AG04450 (cell line): ENCODE measurements at places on chromosomes 2 and 18.

DNA sequence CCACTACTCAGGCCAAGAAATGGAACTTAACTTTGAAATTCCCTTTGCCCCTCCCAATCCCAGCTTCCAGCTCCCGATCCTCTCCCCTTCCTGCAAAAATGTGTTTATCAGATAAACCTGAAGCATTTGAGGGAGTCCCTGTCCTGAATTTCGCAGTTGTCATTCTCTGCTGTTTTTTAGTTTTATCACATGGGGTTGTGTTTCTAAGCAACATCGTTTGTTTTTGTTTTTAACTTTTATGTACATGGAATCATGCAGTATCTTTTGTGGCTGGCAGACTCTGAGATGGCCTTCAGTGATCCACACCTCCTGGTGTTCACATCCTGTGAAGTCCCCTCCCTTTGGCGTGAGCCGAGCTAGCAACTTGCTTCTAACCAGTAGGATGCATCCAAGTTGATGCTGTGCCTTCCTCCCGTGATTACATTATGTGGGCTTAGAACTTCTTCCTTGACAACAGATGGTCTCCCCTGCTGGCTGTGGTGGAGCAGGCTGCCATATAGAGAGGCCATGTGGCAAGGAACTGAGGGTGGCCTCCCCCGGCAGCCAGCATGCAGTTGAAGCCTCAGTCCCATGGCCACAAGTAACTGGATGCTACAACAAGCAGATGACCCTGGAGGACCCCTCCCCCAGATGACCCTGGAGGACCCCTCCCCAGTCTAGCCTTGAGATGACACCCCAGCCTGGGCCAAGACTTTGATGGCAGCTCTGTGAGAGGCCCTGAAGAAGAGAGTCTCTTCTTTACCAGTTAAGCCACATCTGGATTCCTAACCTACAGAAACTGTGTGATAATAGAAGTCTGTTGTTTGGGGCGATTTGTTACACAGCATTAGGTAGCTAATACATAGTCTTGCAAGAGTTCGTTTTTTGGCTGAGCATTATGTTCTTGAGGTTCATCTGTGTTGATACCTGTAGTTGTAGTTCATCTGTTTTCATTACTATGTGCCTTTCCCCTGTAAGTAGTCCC is 27.7 kb downstream of the SH3BP4 start:
- DNase-seq: no peak

- DNase-seq: peak; percentile 37
Observed at GRCh38 chr18:54983041-54983686, 23.9 kb upstream of the CCDC68 start.

DNA sequence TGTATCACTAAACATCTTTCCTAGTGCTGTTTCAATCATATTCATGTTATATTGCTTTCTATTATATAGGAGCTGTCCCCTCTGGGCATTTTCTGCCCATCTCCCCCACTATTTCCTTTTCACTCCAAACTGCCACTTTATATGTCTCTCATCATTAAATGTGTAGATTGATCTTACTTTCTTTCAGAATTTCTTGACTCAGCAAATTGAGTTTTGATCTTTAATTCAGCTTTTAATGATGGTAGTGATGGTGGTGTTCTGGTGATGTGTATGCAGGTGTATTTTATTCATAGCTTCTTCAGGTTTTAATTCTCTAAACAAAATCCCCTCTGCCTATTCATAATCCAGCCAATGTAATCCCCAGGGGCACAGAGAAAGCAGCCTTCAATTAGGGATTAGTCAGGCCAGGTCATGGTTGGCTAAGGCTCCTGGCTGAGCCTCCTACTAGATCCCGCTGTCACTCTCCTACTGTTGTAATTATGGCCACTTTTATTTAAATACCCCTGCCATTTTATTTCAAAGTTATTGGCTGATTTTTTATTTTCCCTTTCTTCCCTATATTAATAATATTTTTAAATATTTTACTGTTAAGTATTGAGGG is 325.4 kb downstream of the SPAG16 start:
- DNase-seq: no peak

- no peak for DNase-seq
Observed at GRCh38 chr2:189601043-189601442, 20.5 kb upstream of the SLC40A1 start.

- DNase-seq: no peak
Observed at GRCh38 chr2:169072163-169072925, 3.0 kb downstream of the DHRS9 start.

- DNase-seq: no peak
Observed at GRCh38 chr2:142778289-142778688, 99.2 kb upstream of the KYNU start.

- DNase-seq: no peak
Observed at GRCh38 chr2:71576541-71576940, 123.2 kb downstream of the DYSF start.

DNA sequence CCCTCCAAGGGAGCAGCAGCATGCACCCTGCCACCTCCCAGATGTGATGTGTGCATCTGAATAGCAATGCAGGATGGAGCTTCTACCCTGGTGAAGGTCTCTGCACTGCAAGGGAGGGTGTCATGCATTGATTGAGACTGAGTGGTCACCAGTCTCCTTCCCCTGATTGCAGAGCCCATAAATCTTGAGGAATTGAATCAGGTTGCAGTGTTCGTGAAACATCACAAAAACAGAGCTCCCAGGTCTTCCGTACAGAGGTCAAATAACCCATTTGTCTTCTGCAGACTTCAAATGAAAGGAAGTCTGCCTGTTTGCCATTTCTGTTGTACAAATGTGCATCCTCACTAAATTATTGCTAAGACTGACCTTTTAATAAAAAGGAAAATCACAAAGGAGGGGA is 136.8 kb downstream of the WDSUB1 start:
- no peak for DNase-seq

- DNase-seq: no peak
Observed at GRCh38 chr2:127575185-127575765, 39.8 kb downstream of the MYO7B start.

GRCh38 chr2:43759195-43759594 is 14.6 kb upstream of the DYNC2LI1 start:
- no peak for DNase-seq

GRCh38 chr2:143779021-143779420 is 649.8 kb downstream of the ARHGAP15 start:
- no peak for DNase-seq

GRCh38 chr2:227759411-227760118 is 13.9 kb downstream of the SCYGR8 start:
- no peak for DNase-seq

GRCh38 chr2:33130544-33130943 is 183.8 kb downstream of the LTBP1 start:
- DNase-seq: no peak

DNA sequence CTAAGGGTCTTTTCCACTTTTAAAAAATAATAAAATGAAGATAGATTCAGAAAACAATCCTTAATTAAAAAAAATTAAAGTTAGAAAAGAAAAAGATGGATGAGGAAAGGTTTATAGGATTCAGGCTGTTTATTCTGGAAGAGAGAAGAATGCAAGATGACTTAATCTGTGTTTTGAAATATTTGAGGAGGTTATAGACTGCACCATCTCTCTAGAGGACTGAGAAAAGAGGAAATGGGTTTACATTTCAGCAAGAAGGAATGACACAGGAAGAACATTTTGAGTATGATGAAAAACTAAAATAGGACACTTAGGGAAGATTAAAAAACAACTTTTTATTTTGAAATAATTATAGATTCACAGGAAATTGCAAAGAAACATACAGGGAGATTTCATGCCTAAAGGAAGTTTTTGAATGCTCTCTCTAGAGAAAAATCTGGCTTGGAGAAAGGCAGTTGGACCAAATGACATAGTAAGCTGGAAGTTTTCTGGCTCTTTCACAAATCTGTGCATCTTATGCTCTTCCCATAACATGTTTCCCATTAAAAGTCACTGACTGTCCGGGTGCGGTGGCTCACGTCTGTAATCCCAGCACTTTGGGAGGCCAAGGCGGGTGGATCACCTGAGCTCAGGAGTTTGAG is 75.0 kb downstream of the CERS6 start:
- DNase-seq: no peak

DNA sequence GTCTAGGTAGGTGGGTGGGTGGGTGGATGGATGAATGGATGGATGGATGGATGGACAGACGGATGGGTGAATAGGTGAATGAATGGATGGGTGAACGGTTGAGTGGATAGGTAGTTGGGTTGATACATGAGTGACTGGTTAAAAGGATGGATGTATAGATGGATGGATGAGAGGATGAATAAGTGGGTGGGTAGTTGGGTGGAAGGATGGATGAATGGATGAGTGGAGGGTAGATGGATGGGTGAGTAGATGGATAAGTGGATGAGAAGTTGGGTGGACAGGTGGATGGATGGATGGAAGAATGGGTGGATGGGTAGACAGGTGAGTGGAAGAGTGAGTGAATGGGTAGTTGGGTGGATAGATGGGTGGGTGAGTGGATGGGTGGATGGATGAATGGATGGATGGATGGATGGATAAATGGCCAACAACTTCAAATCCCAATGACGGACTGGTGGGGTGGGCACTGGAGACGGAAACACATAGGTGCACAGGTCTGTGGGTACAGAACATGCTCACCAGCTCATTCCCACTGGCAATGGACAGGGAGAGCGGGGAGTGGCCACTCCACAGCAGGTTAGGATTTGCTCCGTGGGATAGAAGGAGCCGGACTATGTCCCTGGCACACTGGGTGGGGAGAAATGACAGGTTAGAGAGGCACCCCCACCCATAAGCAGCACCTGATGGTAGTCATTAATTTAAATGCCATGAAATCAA is 48.8 kb downstream of the ANKMY1 start:
- DNase-seq: no peak

- DNase-seq: peak; percentile 20
Observed at GRCh38 chr2:133422931-133423351, 145.3 kb downstream of the NCKAP5 start.

DNA sequence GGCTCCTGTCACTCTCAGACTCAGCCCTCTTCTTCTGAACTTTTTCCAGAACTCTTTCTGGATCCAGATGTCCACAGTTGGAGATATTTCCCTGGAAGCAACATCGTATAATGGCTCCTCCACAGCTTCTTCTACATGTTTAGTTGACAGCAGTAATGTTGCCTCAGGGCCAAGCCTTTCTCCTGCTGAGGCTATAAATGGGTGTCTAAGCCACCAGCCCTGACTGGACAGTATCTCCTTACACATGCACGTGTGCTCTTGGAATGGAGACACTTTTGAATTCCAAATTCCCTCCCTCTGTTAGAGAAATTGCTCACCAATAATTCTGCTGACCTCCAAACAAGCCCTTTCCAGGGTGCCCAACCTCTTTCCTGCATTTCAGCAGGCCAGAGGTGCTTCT is 156.2 kb upstream of the PIK3C3 start:
- DNase-seq: no peak

DNA sequence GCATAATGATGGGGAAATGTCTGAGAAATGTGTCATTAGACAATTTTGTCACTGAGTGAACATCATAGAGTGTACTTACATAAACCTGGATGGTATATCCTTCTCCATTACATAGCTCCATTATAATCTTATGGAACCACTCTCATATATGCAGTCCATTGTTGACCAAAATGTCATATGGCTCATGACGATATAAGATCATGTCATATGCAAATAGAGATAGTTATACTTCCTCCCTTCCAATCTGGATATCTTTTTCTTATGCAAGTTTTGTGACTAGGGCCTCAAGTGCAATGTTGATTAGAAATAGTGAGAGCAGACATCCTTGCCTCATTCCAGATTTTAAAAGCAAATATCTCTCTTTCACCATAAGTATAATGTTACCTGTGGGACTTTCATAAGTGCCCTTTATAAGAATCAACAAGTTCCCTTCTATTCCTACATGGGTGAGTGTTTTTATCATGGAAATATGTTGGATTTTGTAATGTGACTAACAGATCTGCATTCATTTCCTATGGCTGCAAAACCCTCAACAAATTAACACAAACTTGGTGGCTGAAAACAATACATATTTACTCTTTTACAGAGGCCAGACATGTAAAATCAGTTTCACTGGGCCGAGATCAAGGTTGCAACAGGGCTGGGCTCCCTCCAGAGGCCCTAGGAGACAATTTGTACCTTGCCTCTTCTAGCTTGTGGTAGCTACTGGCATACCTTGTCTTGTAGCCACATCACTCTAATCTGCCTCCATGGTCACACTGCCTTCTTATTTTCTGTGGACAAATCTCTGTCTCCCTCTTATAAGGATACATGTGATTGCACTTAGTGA is 21.6 kb upstream of the SULT1C4 start:
- no peak for DNase-seq

DNA sequence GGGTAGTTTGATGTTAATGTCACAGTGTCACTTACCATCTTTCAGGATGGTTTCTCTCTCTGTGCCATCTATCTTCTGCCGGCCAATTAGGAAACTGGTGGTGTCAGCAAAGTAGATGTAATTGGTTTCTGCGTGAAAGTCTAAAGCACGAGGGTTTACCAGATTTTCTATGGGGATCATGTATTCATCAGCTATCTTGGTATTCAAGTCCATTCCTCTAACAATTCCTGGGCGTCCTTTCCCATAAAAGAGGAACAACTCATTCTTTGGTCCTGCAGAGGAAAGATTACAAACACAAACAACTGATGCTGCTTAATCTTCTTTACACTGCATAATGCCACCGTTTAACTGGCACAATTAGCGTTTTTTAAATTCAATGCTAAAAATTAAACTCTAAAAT is 1081.9 kb downstream of the LRP1B start:
- DNase-seq: no peak

DNA sequence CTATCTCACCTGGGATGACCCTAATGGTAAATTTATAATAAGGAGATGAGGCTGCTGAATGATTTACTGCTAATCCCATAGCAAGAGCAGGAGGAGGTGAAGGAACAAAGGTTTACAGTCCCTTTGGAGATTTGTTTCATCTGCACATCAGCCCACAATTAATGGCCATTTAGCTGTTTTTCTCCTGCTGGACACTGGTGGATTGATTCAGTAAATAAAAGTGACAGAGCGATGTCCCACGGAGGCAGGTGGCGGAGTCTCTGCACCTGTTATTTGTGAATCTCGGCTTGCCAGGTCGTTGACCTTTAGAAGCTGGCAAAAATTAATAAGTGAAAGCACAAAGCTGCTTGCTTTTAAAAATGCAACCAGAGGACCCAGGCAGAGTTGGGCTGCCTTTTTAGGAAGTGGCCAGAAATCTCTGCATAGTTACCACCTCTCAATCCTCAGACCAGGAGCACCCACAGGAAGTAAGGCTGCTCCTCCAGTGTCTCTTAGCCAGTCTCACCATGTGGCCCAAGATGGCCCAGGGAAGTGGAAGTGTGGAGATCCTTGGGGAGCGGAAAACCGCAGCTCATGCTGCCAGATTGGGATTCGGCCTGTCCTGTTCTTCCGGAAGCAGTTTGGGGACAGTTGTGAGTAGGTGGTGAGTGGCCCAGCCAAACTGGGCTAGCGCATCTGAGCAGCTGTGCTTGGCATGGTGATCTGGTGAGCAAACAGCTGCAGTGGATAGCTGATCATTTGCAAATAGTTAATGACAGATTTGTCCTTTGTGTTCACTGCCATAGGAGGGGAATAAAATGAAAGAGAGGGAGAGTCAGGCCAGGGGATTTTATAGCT is 1005.7 kb upstream of the PIK3C3 start:
- no peak for DNase-seq
